ENCODE measurements at places on chromosomes 2 and 18.

DNA sequence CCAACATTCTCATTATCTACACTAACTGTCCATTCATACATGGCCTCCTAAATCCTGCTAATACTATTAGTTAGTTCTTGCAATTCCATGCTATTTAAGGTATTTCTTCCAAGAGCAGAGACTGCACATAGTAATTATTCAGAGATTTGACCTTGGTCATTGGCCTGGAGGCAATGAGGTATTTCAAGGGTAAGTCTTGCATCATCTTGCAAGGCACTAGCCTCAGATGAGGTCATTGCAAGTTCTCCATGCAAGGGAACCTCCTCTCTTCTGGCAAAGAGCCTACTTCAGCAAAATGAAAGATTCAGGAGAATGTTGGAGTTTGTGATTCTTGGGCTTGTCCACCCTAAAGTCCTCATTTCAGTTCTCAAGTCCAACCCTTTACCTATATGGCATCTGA is 48.5 kb upstream of the IKZF2 start:
- DNase-seq = no peak

DNA sequence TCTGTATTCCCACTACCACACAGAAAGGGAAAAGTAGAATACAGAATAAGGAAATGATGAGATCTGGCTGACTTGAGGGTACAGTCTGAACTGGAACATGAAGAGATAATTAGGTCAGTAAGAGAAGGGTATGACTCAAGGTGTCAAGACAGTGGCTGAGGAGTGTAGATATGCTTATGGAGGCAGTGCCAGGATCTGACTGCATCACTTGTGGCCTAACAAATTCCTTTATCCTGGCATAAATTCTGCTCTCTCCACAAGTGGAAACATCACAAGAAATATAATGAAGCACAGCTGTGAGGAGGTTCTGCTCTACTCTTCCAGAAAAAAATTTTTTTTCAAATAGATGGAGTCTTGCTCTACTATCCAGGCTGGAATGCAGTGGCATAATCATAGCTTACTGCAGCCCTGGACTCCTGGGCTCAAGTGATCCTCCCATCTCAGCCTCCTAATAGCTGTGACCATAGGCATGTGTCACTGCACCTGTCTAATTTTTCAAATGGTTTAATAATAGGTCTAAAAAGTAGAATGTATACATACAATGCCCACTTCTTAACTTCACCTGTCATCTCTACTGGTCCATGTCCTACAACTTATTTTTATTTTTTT is 85.3 kb downstream of the C2orf74 start:
- no peak for DNase-seq

DNA sequence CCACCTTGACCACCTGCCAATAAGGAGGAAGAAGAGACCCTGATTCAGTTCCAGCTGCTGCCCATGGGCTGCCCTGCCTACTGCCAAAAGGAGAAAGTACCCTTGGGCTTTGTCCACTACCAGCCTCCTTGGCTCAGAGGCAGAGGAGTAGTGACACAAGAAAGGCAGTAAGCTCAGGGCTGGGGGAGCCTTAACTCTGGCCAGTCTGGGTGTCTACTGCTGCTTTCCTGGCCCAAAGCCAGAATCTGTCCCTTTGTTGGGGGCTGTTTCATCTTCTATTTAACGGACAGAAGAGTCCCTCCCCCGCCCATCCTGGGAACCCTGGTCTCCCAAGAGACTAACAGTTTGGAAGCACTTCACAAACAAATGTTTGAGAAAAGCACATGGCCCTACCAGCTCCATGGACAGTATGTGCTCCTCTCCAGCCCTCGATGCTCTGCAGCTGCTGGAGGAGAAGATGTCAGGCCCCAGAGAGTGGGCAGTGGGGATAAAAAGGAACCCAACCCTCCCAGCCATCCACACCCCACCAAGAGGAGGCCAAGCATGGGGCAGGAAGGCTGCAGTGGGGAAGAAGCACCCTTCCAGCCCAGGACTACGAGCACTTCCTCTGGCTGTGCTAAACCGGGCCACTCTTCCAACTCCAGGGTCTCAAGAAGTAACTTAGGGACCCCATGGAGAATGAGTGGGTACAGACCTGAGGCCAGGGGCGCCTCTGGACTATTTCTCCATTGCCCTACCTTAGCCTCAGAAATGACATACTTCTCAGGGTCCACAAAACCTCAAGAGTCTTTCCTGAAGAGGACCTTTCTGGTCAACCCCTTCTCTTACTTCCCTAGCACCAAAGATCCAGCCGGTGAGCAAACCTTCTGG is 1.2 kb downstream of the ATG9A start:
- DNase-seq = peak; percentile 63

GRCh38 chr2:8435608-8436007 is 246.2 kb upstream of the ID2 start:
- DNase-seq = no peak

DNA sequence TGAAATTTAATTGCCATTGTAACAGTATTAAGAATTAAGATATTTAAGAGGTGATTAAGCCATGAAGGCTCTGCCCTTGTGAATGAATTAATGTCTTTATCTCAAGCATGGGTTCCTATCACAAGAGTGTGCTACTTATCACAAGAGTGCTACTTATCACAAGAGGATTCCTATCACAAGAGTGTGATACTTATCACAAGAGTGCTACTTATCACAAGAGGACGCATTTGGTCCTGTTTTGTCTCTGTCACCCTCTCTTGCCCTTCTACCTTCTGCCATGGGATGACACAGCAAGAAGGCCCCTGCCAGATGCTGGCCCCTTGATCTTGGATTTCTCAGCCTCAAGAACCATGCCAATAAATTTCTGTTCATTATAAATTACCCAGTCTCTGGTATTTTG is 13.2 kb upstream of the COL5A2 start:
- no peak for DNase-seq

- peak; percentile 46 for DNase-seq
Observed at GRCh38 chr2:12534646-12535263, 182.0 kb upstream of the TRIB2 start.

- DNase-seq = no peak
Observed at GRCh38 chr2:37417321-37417720, 72.9 kb downstream of the QPCT start.

DNA sequence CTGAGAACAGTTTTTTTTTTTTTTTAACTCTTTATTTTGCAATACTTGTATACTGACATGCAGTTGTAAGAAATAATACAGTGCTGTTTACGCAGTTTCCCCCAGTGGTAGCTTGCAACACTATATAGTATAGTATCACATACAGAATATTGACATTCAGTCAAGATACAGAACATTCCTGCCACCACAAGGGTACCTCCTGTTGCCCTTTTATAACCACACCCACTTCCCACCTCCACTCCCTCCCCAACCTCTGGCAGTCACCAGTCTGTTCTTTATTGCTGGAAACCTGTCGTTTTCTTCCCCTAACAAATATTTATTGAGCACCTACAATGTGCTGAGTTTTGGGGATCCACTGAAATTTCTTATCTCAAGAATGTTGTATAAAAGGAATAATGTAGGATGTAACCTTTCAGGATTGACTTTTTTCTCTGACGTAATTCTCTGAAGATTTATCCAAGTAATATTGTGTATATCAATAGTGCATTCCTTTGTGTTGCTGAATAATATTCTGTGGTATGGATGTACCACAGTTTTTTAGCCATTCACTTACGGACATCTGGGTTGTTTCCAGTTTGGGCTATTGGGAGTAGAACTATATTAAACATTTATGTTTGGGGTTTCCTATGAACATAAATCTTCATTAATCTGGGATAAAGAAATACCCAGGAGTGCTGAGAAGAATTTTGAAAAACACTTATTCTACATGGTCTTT is 51.4 kb upstream of the EML6 start:
- no peak for DNase-seq

DNA sequence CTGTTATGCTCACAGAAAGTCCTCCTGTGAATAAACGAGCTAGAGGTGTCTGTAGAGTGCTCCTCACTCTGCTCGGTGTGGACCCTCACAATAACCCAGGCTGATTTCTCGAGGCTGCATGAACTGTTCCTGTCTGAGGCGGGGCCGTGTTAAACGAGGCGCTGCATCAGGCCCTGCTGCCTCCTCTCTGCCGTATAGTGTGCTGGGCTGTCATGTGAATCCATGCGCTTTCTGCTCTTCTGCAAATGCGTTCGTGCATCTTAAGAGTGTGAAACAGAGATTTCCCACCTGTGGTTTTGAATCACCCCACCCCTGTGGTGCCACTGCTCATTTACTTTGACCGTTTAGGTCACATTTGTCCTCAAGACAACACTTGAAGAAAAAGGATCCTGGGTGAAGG is 26.2 kb downstream of the TRAF3IP1 start:
- DNase-seq = no peak

DNA sequence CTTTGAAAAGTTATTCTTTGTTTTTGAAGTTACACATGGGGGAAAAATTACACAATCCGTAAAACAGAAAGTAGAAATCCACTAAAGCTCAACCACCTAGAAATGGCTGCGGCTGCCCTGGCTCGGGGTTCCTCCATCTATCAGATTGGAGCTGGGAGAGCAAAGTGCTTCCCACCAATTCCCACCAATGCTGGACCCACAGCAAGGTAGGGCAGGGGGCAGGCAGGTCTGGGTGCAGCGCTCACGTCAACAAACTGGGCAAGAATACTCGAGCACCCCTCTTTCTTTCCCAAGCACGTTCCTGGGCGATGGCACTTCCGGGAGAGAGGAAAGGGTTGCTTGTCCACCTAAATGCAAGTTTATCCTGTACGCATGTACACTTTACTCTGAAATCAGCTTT is 217.6 kb downstream of the NDUFA10 start:
- DNase-seq = peak; percentile 57

DNA sequence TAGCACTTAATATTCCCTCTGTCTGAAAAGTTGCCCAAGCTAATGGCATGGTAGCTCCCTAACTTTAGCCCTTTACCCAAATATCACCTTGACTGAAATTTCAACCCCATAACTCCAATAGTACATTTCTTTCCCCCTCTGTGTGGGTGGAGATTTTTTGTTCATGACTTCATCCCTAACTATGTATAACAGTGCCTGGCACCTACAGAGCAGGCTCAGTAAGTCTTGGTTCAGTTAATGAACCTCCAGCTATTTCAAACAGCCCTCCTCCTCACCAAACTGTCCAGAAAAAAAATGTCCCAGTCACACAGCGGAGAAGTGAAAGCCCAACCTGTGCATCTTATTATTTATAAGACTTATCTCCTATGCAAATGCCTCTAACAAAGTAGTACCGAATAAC is 18.6 kb downstream of the BUB1 start:
- DNase-seq = no peak

- DNase-seq = no peak
Observed at GRCh38 chr2:96702098-96702785, 37.6 kb downstream of the LMAN2L start.

DNA sequence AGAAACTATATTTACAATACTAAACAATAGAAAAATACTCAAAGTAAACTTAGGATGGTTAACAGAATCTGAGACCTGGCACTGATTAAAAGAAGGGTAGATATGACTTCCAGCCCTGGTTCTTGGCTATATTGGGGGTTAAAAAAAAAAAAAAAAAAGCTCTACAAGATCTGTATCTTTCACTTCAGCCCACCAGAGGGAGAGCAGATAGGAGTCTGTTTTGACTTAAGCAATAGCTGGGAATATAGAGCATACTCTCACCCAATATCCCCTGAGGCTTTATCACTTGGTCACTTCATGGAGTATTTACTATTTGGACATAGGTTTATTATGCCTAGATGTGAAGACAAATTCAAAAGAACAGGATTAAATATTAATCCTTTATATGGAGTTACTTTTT is 598.9 kb upstream of the LINC00305 start:
- no peak for DNase-seq

DNA sequence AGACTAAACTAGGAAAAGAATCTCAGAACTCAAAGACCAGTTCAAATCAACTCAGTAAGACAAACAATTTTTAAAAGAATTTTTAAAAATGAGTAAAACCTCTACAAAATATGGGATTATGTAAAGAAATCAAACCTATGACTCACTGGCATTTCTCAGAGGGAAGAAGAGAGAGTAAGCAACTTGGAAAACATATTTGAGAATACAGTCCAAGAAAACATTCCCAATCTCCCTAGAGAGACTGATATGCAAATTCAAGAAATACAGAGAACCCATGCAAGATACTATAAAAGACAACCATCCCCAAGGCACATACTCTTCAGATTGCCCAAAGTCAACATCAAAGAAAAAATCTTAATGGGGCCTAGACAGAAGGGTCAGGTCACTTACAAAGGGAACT is 162.7 kb downstream of the WDPCP start:
- DNase-seq = no peak

GRCh38 chr18:25308381-25308780 is 43.6 kb downstream of the ZNF521 start:
- no peak for DNase-seq

DNA sequence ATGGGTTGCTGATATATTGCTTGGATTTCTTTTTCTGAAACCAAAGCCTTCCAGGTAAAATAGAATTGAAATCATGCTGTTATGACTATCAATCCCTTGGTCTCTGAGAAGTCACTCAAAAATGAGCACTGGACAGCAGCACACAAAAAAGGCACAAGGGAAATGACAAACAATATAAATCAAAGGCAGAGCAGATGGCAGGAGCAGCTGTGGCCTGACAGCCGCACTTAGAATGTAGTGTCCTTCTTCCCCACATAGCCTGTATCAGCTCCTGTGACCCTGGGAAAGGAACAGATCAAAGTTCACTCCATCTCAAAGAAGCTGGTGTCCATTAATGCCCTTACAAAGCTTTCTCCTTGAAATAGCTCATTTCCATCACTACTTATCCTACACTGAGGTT is 326.7 kb downstream of the SUCLG1 start:
- DNase-seq = no peak

- no peak for DNase-seq
Observed at GRCh38 chr2:85992611-85993010, 103.8 kb upstream of the ST3GAL5 start.

DNA sequence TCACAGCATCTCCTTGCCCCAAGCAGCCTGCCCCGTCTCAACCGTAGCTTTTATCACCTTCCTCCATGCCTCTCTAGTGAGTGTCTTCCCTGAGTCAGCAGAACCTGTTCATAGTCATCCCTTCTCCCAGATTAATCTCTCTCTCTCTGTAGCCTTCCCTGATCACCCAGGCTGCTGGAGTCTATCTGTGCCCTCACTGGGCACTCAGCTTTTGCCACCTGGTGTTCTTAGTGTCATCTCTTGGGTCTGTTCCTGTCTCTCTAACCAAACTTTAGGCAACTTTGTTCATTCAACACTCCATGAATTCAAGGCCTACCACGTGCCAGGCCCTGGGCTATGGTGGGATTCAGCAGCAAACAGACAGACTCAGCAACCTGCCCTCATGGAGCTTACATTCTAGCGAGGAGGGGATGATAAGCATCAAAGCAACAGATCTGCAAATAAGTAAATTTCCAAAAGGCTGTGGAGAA is 159.1 kb downstream of the SMAD7 start:
- DNase-seq = no peak

GRCh38 chr2:879540-879939 is 71.1 kb upstream of the SNTG2 start:
- no peak for DNase-seq

Data from aorta (tissue), 5 donors.